ENCODE measurements at places on chromosomes 7 and 10.

DNA sequence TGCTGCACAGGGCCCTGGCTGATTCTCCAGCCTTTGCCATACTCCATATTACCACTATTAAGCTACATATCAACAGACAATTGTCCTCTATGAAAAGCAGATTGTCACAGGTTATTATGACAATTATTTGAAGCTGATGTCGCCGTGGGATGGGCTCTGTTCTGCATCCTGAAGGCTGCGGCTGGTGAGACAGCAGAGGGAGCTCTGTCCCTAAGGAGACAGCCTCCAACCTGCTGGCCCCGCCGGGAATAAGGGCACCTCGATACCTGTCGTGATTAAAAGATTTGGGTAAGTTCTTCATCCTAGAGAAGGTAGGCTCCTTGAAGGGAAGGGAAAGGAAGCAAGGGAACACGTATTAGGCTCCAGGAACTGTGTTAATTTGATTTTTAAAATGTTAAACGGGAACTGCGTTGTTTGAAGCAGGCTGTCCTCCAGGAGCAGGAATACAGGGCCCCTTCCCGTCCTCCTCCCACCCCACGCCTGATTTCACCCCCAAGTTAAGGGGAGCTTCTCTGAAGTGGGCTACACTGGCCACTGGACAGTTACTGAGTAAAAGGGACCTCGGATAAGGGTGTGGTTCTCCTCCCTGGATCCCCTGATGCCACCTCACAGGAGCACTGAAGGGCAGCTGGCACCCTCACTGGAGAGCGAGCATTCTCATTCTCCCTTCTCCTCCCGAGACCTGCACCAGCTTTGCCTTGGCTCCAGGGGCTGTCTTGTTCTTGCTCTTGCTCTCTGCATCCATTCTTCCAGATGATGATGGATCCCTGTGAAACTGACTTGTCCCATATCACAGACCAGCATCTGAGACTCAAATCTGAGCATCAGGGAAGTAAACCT lies 11.8 kb upstream of the TIAL1 start:
- no peak for DNase-seq

DNA sequence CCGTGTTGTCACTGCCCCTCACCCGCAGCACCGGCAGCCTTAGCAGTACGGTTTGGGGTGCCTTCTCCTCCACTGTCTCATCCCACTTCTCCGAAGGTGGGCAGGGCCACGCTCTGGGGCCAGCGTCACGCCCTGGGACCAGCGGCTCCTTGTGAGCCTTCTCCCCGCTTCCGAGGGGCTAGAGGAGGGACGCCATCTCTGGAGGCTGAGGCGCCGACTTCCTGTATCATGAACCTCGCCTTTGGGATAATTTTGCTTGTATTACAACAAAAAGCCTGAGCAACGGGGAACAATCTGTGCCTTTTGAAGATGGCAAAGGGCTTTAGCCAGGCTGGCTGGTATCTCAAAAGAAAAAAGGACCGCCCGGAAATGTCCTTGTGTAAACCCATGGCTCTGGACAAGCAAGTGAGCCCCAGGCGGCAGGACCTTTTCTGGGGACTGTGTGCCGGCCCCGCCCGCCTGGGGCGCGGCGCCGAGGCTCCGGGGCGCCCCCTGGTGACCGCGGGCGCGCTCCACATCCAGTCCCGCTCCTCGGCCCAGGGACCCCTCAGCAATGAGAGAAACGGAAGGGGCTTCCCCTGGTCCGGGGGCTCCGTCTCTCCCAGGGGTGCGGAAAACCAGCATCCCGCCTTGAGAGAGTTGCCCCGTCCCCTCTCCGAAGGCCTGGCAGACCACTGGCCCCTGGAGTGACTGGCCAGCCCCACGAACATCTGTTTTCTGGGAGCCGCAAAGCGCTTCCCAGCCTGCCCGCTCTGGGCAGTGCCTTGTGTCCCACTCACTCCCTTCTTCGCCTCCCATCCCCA lies 3.8 kb downstream of the DEPP1 start:
- peak; percentile 63 for DNase-seq

- no peak for DNase-seq
Measured at GRCh38 chr10:109587366-109587765, 335.9 kb downstream of the XPNPEP1 start.

DNA sequence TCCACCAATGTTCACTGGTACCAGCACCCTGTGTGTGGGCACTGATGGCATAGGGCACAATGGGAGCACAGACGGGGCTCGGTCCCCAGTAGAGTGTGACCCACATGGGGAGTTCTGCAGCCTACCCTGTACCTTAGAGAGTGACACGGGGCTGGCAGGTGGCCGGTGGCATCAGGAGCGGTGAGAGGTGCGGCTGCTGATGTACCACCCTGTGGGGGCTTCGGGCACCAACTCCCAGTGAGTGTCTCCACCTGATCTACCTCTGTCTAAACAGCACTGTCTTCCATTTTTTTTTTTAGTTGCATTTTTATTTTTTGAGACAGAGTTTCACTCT lies 4.1 kb downstream of the JAKMIP3 start:
- DNase-seq = no peak

DNA sequence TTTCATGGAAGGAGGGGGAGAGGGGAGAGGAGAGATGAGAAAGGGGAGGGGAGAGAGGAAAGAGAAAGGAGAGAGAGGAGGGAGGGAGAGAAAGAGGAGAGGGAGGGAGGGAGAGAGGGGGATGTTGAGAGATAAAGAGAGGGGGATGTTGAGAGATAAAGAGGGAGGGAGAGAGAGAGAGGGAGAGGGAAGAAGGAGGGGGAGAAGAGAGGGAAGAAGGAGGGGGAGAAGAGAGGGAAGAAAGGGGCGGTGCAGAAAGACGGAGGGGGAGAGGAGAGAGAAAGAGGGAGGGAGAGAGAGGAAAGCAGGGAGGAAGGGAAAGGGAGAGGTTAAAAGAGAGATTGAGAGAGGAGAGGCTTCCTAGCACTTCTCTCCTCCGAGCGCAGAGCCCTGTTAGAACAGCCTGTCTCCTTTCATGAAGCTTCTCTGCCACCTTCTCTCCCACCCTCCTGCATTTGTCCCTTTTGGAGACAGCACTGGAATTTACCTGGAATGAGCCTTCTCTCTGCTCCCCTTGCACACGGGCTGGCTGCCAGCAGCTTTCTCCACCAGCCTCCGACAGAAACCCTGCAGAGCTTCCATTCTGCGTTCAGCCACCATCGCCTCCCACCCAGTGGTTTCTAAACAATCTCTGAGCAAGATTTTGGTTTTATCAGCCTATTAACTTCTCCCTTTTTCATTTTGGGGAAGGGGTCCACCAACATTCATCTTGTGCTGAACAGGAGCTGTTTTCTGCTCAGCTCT lies 74.0 kb upstream of the CARD11 start:
- no peak for DNase-seq

Measured in HL-60 (cell line).